Gastroesophageal sphincter (tissue), 4 donors: ENCODE measurements at places on chromosomes 5 and 9. TPM values are rescaled to one million over a fixed set of nuclear protein-coding genes. Genes with fewer than 3 reads are reported as not detected.

DNA sequence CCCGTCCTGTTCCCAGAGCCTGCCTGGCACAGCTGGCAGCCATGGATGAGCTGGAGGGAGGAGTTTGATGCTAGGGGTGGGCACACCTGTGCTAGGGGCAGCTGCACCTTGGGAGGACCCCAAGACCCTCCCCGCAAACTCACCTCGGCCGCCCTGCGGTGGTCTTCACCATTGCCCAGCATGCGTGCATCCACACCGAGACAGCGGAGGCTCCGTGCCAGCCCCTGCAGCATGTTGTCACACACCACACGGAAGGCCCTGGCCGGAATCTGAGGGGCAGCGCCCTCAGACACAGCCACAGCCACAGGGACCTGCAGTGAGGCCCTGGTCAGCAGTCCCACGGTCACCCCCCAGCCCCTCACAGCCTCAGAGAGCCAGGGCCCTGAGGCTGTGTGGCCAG is 45.9 kb upstream of the NRARP start:
- no peak for ATAC-seq

GRCh38 chr9:127923771-127924170 is 6.8 kb downstream of the PIP5KL1 start:
- ATAC-seq: no peak

DNA sequence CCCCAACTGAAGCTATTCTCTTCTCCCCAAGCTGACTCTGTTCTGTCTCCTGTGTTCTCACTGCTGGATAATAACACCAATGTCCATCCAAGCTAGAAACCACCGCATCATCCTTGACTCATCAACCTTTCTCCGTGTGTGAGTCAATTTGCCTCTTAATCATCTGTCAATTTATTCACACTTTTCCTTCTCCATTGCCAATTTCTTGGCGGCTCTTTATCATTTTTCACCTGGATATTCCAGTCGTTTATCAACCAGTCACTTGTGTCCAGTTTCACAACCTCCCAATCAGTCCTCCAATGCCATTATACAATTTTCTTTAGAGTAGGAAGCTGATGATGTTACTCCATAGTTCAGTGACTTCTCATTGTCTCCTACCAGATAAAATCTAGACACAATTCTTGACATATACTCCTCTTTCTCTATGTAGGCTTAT is 45.4 kb upstream of the LIFR start:
- peak; percentile 11 for ATAC-seq

DNA sequence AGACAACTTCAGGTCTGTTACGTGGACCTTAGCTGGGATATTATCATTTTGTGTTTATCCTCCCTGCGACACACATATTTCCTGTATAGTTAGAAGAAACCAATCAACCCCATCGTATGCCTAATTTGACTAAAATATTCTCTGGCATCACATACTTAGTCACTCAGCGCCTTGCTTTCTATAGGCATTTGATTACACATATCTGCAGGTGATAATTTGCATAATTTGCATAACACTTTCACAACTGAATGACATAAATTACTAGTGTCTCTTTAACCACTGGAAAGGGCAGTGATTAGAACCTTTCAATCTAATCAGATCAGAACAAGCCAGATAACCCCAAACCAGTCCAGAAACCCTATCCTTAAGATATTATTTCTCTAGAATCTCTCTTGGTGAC is 390.2 kb downstream of the TLR4 start:
- ATAC-seq: no peak

DNA sequence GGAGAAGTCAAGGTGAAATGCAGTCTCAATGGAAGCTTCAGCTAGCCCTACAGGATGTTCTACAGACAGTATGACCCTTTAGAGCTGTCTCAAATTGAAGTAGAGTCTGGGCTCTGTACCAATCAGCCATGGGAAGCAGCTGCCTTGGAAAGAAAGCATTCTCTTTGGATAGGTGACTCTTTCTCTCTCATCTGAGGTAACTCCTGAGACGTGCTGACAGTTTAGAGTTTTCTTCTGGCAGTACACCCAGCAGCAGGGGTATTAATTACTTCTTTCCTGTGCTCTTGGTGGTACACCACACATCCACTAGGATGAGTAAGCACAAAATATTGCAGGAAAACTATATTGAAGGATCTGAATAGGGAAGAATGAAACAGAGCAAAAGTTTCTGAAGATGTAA is 329.6 kb upstream of the RGMB start:
- no peak for ATAC-seq

- ATAC-seq: no peak
Observed at GRCh38 chr5:2699686-2700085, 51.8 kb downstream of the IRX2 start.

- no peak for ATAC-seq
Observed at GRCh38 chr5:3321119-3321760, 274.4 kb upstream of the IRX1 start.

GRCh38 chr9:86795047-86795442 is 152.3 kb downstream of the GAS1 start:
- no peak for ATAC-seq

- ATAC-seq: no peak
Observed at GRCh38 chr9:38294220-38294960, 98.1 kb upstream of the ALDH1B1 start.

DNA sequence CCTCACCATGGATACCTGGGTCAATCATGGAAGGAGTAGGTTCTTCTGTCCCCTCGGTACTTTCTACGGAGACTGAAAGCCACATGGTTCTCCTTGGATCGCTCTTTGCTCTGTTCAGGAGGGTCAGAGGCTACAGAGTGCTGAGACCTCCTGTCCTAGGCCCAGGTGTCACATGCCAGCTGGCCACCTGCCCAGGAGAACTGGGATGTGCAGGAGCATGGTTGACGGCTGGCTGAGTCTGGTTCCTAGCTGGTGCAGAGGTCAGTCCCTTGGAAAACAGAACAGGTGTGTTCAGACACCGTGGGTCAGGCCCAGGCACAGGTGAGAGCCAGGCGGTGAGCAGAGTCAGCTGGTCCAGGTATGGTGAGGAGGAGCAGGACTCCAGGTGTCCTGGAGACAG is 416.3 kb downstream of the IRX1 start:
- no peak for ATAC-seq

DNA sequence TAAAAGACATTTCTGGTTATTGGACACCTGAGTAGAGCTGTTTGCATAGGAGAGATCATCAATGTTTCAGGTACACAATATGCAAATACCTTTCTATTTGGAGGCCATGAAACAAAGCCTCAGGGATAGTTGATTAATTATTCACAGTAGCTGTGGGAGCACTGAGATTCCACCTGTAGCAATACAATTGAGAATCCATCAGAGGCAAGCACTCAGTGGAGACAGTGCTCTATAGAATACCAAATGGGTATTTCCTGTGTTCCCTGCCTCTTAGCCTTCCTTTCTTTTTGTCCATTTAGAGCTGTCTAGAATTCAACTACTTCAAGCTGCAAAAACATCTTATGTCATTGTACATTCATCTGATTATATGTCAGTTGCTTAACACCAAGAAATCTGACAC is 1754.0 kb upstream of the ACO1 start:
- no peak for ATAC-seq

DNA sequence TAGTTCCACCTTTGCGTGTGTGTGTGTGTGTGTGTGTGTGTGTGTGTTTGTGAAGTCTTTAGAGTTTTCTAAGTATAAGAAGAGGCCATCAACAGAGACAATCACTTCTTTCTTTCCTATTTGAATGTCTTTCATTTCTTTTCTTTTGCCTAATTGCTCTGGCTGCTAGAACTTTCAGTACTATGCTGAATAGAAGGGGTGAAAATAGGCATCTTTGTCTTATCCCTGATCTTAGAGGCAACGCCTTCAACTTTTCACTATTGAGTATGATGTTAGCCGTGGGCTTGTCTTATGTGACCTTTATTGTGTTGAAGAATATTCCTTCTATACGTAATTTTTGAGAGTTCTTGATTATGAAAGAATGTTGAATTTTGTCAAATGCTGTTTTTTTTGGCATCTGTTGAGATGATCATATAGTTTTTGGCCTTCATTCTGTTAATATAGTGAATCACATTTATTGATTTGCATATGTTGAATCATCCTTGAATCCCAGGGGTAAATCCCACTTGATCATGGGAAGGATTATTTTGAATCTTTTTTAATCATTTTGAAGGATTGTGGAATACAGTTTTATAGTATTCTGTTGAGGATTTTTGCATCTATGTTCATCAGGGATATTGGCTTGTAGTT is 134.8 kb upstream of the CD180 start:
- no peak for ATAC-seq

DNA sequence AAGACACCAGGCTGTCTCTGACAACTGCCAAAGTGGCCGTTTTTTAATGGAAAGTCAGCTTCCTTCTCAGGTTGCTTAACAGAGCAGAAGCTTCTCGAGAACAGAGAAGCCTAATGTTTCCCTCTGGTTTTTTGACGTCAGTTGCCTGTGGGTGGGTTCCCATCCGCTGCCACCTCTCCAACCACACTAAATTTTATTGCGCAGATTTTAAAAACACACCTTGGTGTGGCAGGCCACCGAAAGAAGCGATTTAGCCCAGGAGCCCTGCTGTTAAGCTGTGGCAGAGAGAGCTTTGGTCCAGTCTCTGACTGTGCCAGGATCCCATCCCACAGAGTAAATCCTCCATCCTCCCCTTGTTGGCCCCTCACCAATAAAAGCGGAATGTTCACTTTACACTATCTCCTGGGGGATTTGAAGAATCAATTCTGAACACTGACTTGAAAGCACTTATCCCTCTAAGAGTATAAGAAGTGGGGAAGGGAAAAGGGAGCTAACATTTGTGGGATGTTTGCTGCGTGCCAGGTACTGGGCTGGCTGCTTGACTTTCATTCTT is 181.6 kb downstream of the AOPEP start:
- ATAC-seq: peak; percentile 26

GRCh38 chr9:12930906-12931305 is 156.1 kb downstream of the LURAP1L start:
- no peak for ATAC-seq

- ATAC-seq: no peak
Observed at GRCh38 chr5:61263072-61263471, 69.0 kb upstream of the ZSWIM6 start.

DNA sequence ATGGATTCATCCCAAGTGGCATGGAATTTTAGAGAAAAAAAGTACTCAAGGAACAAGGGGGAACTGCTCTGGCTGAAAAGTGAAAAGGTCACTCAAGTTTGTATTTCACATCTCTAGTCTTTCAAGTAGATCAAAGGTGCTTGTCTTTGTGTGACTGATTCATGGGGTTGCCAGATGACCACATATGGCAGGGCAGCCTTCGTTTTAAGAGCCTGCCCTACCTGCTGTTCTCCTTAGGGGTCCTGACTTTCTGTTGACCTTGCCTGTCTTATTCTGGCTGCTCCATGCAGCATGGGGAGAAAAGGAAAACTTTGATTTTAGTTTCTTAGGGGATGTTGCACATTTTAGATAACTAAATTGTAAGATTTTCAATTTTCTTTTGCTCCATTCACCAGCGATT is 877.7 kb downstream of the TLE1 start:
- ATAC-seq: no peak

DNA sequence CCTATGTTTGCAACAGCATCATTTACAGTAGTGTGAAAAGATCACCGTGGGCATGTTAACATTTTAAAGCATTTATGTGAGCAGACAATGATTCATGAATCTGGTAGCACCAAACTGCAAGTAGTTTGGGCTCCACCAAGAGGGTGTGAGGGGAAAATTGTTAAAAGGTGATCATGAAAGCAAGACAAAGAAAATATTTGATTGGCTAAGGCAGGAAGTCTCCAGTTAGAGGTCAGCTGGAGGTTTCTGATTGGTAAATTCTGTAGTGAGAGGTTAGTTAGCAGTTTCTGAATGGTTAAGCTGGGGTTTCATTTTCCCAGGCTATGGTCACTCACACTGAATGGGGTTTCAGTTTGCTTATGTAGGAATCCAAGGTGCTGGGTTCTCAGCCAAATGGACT is 13.5 kb upstream of the DRD1 start:
- ATAC-seq: no peak

GRCh38 chr5:120449501-120449900 is 14.6 kb upstream of the PRR16 start:
- no peak for ATAC-seq

- ATAC-seq: no peak
Observed at GRCh38 chr5:157582731-157583620, 7.4 kb upstream of the ADAM19 start.

DNA sequence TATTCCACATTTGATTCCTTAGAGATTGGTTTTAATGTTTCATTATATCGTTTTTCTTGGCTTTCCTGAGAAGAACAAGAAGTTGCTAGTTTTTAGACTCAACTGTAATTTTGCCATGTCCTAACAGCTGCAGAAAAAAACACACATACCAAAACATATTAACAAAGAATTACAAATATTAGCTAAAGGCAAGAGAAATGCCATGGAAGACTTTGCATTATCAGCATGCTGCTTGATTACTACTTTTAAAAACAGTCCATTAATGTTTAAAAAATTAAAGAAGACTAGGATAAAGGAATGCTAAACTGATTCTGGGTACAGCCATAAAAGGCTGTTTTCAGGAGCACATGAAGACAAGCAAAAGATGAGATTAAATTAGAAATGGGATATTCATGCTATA is 20.5 kb upstream of the IFNE start:
- ATAC-seq: no peak

- no peak for ATAC-seq
Observed at GRCh38 chr5:152641970-152642805, 237.1 kb upstream of the NMUR2 start.

DNA sequence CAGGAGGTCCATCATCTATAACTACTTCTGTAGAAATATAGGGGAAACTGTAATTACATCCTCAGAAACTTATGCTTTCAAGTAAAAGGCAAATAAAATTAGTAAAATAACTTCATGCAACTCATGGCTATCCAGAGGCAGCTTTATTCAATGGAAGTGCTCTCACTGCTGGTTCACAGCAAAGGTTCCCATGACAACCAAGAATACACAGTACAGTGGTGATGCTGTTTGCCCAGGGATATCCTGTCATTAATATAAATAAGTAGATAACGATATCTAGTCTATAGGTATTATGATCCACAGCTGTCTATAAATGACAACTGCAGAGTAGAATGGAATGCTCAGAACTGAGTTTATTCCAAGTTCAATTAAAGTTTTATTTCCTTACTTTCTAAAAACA is 390.3 kb downstream of the PDE4D start:
- no peak for ATAC-seq

The ECSCR gene
- 34.9 TPM for total RNA-seq

The SLC4A9 gene
- not detected for total RNA-seq

The IRX2 gene
- 0.81 TPM for total RNA-seq

The PCDHGC3 gene
- 52.6 TPM for total RNA-seq

The INSL4 gene
- total RNA-seq: not detected

The MED7 gene
- 17.9 TPM for total RNA-seq

The SOHLH1 gene
- not detected for total RNA-seq

The SCGB3A1 gene
- total RNA-seq: 78.4 TPM

The FCN2 gene
- not detected for total RNA-seq

The NPR3 gene
- 1.6 TPM for total RNA-seq

The QRFP gene
- not detected for total RNA-seq
